Liver (tissue), 10 donors: ENCODE measurements at places on chromosomes 12 and 14. TPM values are rescaled to one million over a fixed set of nuclear protein-coding genes. Genes with fewer than 3 reads are reported as not detected.

INSM2 gene
- polyA plus RNA-seq, result not detected

- no peak for DNase-seq
These were observed 12.7 kb downstream of the PPP2R5C start for GRCh38 chr14:101774006-101774795.

DNA sequence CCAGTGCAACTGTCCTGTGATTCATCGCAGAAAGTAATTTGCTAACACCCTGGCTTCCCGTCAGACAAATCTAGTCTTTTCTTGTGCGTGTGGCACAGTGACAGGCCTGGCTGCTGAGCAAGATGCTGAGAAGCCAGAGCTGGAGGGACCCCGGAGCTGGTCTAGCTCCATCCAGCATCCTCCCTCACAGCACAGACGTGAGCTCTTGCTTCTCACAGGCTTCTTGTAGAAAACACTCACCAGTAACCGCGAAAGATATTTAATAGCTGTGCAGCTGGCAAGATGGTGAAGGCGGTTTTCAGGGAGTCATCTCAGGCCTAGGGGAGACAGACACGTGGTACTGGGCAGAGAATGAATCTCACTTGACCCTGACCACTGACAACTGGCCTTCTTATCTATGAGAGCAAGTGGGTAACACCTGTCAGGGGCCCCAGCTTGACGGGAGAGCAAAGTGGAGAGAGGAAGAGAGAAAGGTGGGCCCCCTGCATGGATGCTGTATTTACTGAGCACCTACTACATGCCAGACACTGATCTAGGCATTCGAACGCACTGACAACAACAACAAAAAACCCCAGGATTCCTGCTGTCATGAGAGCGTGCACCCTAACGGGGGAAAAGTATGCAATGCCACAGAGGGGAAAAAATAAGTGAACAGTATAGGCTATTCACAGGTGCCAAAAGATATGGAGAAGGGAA lies 63.3 kb downstream of the CCDC88C start:
- no peak for DNase-seq

PLEK2 gene
- 11.0 TPM for polyA plus RNA-seq

DNA sequence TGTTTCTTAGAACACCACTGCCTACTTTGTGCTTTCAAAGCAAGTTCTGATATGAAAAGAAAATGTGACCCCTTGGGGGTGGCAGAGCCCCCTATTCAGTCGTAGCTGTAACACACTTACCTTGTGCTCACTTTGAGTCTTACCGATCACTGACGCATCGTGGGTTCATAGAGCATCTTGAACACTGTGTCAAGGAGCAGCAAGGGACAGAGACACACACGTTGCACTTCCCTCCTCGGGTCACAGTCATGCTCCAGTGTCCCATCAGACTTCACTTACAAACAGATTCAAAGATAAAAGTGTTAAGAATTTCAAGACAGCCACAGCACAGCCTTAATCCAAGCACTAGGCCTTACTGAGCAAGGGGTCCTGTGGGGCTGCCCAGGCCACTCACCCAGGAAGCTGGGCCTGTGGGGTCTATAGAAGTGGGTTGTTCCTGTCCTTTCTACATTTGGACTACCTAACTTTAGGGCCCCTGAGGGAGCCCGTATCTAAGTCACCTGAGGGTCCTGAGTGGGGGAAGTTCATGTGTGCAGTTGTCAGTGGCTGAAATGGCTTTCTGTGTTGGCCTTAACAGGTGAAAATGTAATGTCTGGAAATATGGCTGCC lies 75.4 kb upstream of the BDKRB2 start:
- DNase-seq, result no peak

DNA sequence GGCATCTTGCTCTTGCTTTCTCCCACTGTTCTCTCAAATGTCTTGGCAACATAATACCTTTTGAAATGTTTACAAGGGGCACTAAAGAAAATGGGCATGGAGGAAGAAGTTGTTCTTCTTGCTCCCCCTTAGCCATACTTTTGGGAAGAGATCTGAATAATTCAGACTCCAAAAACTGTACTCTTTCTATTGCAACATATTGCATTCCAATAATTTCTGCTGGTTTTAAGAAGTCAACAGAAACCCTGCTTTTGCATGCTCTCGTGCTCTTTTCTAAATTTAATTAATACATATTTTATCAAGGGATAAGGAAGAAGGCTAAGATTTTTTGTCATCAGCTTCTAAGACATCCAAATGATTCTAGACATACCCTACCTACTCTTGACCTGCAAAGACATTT lies 409.9 kb upstream of the SOX5 start:
- no peak for DNase-seq

- no peak for DNase-seq
These were observed 142.0 kb upstream of the RTL1 start for GRCh38 chr14:101045511-101045910.

- DNase-seq, result no peak
These were observed 1.5 kb downstream of the NRIP2 start for GRCh38 chr12:2833327-2833726.

DNA sequence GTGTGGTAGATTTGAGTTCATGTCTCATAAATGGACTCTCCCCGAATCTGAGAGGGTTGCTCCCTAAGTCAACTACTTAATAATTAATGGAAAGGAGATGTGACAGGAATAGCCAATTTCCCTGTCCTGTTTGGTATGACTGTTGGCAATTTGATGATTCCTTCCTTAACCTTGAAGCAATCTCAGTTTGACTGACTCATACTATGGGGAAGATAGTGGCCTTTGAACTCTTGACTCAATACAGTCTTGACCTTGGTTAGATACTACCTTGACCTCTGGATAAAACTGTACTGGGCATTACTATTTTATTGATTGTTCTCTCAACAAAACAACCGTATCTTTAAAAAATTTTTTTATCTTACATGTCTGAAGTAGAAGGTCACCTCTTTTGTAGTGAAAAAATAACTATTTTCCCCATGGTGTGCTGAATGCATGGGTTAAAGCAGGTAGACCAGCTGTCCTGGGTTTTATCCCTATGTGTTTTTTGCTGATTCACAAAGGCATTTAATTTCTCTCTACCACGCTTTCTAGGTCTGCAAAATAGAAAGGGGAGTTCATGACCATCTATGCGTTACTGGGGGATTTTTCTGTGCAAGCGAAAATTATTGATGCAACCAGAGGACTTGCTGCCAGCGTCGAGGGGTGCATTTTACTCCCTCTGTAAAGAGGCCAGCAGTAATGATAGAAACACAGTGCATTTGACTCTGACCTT lies 80.1 kb downstream of the ETV6 start:
- no peak for DNase-seq

DNA sequence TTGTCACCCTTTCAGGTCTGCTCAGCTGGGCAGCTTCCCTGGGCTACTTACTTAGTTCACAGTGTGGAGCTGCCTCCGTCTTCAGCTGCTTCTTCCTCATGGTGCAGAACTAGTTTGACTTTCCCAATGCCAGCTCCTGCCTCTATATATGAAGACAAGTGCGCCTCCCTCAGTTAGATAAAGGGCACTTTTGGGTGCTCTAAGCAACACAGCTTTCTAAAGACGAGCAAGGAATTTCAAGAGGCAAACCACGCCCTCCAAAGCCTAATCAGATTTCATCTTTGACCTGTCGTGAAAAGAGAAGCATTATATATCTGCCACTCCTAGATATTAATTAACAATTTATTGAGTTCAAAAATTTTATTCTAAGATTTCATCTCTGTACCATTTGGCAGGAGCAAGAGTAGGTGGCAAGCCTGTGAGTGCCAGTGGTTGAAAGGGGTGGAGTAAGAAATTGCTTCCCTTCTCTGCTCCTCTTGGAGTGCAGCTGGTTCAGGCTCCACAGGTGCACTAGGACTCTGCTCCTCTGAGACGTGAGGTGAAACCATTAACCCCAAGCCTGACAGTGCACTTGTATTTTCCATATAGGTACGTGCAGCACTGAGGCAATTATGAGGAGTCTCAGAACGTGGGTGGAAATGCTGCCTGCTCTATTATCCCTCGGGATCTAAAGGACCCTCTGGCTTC lies 2.1 kb upstream of the SLC11A2 start:
- peak; percentile 44 for DNase-seq

- no peak for DNase-seq
These were observed 51.5 kb downstream of the HCAR2 start for GRCh38 chr12:122651520-122652224.
